ENCODE measurements at places on chromosomes 13 and 19.

DNA sequence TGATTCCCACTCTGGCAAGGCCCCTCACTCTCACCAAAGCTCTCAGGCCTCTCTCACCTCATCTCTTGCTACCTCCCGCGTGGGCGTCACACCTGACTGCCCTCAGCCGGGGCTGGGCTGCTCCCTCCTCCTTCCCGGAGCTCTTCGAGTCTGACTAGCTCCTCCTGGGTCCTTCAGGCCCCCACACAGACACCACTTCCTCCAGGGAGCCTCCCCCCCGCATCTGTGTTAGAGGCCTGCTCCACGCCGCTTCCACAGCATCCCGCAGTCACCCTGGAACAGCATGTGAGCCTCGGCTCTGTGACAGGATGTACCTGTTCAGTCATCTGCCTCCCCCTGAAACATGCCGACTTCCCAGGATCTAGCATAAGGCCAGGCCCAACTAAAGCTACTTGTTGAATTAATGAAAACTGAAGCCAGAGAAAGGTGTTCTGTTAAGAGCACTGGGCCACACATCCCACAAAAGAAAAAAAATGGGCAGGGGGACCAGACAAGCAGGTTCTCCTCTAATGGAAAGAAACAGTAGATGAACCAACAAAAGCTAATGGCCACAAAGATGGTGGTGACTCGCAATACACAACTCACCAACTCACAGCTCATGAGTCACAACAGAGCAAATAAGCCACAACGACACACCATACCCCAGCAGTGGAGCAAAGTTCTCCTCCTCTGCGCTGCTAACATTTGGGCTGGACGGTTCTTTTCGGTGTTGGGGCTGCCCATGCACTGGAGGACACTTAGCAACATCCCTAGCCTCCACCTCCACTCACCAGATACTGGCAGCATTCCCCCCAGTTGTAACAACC lies 3.0 kb downstream of the PPP6R1 start:
- DNase-seq: no peak

- DNase-seq: no peak
Observed at GRCh38 chr13:36006894-36007675, 124.1 kb downstream of the DCLK1 start.

- DNase-seq: no peak
Observed at GRCh38 chr19:2055931-2056836, 5.1 kb upstream of the MKNK2 start.

- DNase-seq: no peak
Observed at GRCh38 chr13:41137951-41138350, 5.3 kb upstream of the KBTBD6 start.

GRCh38 chr19:35435896-35436295 lies 12.2 kb upstream of the FFAR2 start:
- no peak for DNase-seq

DNA sequence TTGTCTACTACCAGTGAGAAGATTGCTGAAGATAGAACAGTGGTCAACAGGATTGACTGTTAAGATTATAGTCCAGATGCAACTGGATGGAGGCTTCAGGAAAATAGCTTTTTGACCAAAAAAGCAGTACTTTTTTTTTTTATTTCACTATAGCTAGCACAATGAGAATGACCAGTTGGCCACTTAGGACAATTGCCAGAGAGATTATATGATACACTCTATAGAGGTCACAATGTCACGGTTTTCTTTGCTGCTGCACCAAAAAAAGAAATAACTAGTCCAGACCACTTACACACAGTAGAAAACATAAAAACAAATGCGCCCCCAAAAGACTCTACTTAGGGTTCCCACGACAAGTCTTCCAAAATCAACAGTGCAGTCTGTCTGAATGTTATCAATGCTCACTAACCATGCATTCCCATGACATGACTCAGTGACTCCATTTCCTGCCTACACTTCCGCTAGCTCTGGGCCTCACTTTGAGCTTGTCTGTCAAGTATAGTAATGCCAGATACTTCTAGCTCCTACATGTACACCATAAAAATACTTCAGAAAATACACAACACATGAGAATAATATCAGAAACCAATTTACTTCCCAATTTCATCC lies 209.1 kb upstream of the STARD13 start:
- no peak for DNase-seq

DNA sequence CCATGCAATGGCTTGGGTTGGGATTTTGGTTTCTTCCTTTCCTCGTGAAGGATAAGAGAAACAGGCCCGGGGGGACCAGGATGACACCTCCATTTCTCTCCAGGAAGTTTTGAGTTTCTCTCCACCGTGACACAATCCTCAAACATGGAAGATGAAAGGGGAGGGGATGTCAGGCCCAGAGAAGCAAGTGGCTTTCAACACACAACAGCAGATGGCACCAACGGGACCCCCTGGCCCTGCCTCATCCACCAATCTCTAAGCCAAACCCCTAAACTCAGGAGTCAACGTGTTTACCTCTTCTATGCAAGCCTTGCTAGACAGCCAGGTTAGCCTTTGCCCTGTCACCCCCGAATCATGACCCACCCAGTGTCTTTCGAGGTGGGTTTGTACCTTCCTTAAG lies 24.1 kb downstream of the SPC24 start:
- DNase-seq: no peak

- DNase-seq: peak; percentile 80
Observed at GRCh38 chr19:34171877-34172660, at the start of gene LSM14A. Gene LSM14A, plus strand, starts transcription at chr19:34172504. Its CDS starts 139 bp downstream, at chr19:34172643.

GRCh38 chr13:31442571-31442970 lies 242.8 kb downstream of the B3GLCT start:
- no peak for DNase-seq

- no peak for DNase-seq
Observed at GRCh38 chr19:28242317-28242927, 970.5 kb downstream of the UQCRFS1 start.

- no peak for DNase-seq
Observed at GRCh38 chr13:72540881-72541280, 186.5 kb downstream of the MZT1 start.

GRCh38 chr13:112674412-112675365 lies 15.1 kb upstream of the ATP11A start:
- DNase-seq: no peak

DNA sequence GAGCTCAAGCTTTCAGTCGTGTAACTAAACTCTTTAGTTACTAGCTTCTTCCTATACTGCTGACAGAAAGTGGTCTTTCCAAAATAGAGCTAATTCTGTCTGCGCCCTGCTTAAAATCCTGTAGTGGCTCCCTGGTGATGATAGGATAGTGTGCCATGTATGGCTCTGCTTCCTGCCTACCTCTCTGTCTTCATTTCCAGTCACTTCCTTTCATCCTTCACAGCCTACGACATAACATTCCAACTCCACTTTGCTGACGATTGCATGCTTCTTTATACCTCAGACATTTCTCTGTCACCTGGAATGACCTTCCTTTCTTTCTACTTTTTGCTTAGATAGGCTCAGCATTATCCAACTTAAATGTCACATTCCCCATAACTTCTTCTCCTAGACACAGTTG lies 190.8 kb downstream of the MAB21L1 start:
- DNase-seq: no peak

DNA sequence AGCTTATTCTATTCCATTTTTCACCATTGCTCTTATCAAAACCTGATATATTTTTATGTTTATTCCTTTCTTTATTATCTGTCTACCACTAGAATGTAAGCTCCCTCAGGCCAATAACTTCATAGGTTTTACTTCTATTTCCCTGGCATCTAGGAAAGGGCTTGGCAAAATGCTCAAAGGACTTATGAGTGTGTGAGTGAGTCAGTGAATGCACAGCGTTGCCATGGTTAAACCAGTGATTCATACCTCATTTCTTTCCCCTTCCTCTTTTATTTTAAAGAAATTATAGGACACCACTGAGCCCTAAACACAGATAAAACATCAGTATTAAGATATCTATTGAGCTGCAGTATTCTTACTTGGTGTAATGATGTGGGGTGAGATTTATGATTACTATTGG lies 162.1 kb downstream of the GPC6 start:
- DNase-seq: no peak

DNA sequence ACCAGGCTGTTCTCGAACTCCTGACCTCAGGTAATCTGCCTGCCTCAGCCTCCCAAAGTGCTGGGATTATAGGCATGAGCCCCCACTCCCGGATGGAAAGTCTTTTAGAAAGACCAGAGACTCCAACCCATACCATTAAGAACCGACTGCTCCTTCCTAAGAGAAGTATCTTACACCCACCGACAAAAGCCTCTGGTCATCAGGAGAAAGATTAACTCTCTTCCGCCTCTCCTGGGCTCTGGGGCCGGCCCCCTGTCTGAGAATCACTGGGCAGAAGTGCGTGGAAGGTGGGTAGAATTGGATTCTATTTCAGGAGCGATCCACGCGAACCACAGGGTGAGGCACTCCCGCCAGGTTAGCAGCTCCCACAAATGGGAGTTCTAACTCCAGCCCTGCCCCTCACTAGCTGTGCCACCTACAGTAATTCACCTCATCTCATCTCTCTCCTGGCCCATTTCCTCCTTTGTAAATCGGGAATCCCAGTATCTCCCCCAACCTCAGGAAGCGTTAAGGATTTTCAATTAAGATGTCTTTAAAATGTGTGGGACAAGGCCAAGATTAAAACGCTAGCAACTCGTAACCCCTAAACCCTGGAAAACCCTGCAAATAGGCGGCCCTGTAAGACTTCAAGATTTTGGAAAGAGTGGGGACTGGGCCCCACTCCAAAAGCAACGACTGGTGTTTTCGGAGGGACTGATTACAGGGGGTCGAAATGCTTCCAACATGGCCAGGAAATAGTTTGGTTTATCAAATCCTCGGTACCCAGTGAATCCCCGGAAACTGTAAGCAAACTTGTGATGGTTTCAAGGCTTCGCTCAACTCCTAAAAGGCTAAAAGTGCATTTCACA lies 1.3 kb downstream of the HNRNPL start:
- DNase-seq: no peak

- DNase-seq: no peak
Observed at GRCh38 chr13:88586263-88586662, 915.1 kb downstream of the SLITRK5 start.

DNA sequence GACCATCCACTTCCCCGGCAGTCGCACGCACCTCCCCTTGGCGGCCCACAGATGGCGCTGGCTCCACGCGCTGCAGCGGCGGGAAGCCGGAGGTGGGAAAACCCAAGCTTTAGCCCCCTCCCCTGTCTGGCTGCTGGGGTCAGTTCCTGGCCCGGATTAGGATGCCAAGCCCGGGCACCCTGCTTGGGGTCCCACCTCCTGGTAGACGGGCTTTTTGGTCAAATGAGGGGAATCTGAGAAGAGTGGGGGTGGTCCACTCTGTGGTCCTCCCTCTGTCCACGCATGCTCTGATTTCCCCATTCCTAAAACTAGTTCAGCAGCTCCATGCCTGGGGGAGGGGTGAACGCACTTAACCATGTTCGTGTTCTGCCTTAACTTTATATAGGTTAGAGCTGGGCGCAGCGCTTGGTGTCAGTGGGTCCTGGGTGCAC lies 8.1 kb upstream of the ADGRE2 start:
- DNase-seq: no peak

GRCh38 chr13:79346300-79346914 lies 59.6 kb downstream of the RBM26 start:
- DNase-seq: no peak

- DNase-seq: no peak
Observed at GRCh38 chr13:105918842-105919741, 616.4 kb downstream of the EFNB2 start.

DNA sequence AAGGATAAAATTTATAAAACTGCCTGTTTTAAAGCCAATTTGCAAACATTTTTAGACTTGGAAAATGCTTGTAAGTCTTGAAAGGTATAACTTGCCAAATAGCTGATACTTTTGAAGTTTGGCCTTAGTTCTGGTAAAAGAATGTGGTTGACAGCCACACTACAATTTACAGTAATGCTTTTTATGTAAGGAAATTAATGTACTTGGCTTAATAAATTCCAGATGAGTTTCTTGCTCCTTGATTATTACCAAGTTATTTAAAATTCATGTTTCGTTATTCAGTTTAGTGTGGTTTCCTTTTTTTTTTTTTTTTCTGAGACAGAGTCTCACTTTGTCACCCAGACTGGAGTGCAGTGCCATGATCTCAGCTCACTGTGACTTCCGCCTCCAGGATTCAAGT lies 14.9 kb downstream of the LMO7 start:
- no peak for DNase-seq

- DNase-seq: no peak
Observed at GRCh38 chr13:66128692-66129269, 1101.4 kb downstream of the PCDH9 start.

GRCh38 chr19:345320-345879 lies 804 bp upstream of the MIER2 start:
- DNase-seq: no peak

- DNase-seq: no peak
Observed at GRCh38 chr13:111232191-111232590, 88.3 kb upstream of the TEX29 start.

DNA sequence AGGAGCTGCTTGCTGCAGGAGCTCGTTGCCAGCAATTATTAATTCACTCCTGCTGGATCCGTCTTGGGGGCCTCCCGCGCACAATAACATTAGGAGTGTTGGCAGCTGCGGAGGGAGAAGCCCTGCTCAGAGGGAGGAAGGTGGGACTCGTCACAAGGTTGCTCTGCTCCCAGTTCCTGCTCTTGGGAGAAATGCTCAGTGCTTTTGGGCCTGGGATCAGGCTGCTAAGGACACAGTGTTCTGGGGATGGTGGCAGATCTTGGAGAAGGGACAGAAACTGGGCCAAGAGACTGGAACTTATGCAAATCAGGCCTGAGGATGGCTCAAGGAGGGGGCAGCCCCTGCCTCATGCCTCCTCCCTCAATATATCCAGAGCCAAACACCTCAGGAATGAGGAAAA lies 78.9 kb upstream of the OLFM4 start:
- DNase-seq: no peak

- DNase-seq: no peak
Observed at GRCh38 chr19:30064771-30065494, 122.9 kb downstream of the URI1 start.

DNA sequence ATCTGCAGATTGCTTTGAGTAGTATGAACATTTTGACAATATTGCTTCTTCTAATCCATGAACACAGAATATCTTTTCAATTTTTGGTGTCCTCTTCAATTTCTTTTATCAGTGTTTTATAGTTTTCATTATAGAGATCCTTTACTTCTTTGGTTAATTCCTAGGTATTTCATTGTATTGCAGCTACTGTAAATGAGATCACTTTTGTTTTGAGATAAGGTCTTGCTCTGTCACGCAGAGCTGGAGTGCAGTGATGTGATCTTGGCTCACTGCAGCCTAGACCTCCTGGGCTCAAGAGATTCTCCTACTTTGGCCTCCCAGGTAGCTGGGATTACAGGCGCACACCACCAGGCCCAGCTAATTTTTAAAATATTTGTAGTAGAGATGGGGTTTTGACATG lies 9.8 kb downstream of the CYP2A7 start:
- DNase-seq: no peak

DNA sequence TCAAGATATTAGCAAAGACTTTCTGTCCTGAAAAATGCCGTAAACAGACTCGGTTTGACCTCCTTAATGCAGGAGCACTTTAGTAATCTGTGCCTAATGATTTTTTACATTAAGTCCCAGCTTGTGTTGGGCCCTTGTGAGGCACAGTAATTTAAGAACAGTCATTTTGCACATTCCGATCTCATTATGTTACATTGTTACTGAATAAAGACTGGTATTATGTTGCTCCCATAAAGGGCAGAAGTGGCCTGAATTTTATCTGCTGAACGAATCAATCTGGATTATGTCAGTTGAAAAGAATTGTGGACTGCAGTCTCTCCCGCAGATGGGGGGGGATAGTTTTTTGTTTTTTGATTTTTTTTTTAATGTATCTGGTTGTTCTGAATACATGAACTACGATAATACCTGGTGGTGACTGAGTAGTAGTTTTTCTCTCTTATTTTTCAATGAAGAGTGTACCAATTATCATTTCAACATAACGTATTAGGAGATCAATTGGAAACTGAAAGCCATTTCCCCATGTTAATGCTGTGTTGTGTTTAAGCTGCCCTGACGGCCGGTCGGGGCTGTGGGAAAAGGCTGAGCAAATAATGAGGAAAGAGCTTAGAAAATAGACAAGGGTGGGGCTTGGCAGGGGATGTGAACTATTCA lies 290.2 kb downstream of the ZNF536 start:
- no peak for DNase-seq
